ENCODE measurements at places on chromosomes 16 and 17.

DNA sequence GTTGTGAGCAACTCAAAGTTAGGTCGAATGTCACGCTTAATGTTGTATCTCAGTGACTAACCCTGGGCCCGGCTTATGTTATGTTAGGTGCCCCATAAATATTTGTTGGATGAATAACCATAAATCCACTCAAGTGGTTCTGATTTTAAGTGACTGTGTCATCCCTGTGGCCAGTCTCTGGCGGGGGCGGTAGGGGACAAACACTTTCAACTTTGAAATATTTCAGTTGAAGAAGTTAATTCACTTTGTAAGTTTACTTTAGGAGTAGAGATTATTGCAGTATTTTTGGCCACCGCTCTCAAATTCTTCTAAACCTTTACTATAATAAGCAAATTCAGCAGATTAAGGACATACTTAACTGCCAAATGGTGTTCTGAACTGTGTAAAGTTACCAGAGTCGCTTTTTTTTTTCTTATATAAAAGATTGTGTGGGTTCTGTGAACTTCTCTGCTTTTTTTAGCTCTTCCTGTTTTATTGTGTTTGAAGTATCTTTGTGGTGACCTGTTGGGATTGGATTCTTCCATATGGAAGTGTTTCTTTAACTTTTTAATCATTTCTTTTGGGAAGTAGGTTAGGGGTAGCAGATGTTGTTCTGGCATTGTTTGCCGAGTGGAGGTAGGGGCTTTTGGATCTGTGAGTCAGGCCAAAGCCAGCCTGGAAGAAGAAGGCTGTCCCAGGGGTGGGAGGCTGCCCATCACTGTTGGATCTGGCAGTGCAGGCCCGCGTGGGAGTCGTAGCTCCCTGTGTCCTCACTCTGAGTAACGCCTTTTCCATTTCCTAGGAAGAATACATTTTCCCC is 61.4 kb upstream of the TBX2 start:
- no peak for DNase-seq

DNA sequence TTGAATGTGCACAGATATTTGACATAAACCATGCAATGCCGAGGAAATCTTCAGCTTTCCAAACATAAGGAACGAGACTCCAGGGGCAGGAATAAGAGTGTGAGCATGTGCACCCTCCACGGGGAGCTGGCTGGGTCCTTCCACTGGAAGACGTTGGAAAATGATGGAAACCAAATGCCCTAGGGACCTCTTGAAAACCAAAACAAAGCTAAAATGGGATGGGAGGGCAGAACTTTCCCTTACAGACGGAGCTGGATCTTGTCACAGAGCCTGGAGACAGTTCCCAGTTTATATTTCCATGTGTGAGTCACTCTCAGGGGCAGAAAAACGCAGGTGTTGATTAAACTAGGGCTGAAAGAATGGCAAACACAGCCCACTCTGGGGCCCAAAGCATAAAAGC is 34.4 kb upstream of the DNAH17 start:
- no peak for DNase-seq

DNA sequence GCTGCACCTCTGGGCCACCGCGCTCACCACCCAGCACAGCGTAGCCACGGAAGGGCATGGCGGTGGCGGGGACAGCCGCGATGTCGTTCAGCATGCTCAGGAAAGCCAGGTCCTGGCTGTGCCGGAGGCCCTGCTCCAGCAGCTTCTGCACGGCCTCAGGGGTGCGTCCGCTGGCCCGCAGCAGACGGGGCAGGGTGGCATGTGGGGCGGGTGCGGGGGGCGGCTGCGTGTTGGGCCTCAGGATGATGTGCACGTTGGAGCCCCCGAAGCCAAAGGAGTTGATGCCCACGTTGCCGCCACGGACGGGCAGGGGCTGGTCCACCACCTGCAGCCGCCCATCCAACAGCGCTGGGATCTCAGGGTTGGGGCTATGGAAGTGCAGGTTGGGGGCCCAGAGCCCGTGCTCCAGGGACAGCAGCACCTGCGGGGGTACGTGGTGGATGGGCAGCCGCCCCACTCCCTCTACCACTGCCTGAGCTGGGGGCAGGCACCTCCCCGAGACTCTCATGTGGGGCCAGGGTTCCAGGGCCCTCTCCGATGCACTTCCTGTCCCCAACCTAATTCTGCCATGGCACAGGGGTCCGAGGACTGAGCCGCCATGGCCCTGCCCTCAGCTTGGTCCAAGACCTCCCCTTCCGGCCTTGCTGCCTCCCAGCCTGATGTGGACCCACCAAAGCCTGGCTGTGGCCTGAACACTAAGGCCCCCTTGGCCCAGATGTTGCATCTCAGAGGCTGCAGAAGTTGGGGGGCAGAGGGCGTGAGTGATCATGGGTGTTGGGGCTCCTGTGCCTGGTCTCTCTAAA is 6.6 kb downstream of the FASN start:
- DNase-seq: no peak

DNA sequence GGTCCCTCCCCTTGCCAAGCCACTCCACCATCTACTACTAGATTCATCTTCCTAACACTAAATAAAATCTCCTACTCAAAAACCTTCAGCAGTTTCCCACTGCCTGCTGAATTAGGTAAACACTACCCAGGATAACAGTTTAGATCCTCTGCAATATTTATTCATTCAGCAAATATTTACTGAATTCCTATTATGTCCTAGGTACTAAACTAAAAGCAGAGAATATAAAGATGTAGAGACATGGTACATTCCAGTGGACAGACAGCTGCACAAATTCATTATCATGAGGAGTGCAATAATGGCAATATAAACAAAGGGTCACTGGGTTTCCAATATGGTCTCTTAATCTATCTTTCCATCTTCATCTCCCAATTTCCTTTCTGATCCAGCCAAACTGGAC is 30.7 kb upstream of the HOXB13 start:
- DNase-seq: no peak

GRCh38 chr17:11954936-11955335 is 42.3 kb downstream of the ZNF18 start:
- no peak for DNase-seq

GRCh38 chr16:17951378-17951777 is 385.2 kb downstream of the NPIPA8 start:
- no peak for DNase-seq

- no peak for DNase-seq
Measured at GRCh38 chr17:46764709-46765401, 53.6 kb downstream of the WNT3 start.

DNA sequence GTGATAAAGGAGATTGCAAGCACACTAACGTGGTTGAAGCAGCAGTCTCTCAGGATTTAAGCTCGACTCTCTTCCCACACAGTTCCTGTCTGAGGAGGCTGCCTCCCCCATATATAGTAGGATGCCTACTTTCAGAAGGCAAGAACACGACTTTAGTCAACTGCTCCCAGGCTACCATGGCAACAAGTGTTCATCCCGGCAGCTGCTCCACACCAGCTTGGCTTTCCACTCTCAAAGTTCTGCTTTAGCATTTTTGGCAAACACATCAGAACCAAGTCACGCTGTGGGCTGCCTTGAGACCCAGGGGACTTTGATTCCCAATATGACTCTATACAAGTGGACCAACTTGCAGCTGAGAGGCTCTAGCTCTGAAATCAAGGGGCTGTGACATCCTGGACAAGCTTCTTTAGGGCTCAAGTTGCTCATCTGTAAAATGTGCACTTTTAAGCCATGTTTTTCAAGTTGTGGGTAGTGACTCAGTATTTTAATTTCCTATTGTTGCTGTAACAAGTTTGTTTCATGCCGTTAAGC is 16.5 kb downstream of the ZP2 start:
- DNase-seq: no peak

- no peak for DNase-seq
Measured at GRCh38 chr17:39735882-39736281, 1.9 kb upstream of the GRB7 start.

DNA sequence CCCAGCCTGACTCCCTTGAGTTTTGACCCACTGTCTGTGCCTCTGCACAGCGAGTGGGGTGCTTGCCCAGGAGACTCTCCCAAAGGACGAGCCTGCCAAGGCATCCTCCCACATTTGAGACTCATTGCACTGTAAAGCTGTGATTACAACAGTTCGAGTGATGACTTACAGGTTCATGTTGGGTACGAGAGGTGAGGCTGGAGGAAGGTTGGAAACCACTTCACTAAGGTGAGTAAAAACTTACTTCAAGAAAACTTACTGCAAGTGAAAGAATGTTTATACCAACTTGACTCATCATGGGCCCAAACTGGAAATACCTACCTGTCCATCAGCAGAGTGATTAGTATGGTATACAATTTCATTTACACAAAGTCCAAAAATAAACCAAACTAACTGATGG is 360.1 kb upstream of the CDH11 start:
- DNase-seq: no peak

GRCh38 chr16:81421536-81421935 is 23.1 kb upstream of the CMIP start:
- no peak for DNase-seq

DNA sequence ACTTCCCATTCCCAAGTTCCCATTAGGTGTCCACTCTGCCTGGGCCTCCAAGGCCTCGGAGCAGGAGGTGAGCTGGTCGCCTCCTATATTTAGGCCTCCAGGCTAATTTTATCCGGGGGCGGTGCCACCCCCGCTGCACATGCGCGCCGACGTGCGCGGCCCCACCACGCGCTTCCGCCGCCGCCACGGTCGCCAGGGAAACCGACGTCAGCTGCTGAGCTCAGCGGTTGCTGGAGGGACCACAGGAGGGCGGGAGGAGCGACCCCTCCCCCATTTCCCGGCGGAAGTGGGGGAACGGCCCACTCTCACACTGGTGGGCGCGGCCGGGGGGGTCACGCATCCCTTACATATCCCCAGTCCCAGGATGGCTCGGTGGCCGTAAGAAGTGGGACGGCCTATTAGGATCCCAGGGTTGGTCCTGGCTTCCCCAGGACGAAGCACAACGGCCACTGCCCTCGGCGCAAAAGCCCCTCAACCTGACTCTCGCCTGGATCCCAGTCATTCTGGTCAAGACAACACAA is 1.0 kb downstream of the PER1 start:
- DNase-seq: peak; percentile 83

DNA sequence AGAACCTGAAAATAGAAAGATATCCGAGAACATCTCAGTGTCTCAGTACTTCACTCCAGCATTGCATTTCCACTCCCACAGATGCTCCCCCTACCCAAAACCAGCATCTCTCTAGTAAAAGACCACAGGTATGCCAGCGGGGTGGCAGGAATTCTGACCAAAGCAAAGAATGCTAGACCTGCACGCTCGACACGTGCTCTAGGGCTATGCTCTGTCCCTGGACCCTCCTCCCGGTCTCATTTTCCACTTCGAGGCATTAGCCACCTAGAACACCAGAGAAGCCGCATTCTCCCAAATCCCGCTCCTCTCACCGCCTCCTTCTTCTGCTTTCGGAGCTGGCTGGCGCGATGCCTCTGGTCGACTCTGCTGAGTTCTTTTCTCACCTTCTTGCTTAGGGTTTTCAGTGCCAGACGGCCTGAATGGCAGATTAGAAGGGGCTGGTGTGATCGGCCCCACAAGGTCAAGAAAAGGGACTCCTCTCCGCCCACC is 487 bp downstream of the TSR1 start:
- DNase-seq: no peak

DNA sequence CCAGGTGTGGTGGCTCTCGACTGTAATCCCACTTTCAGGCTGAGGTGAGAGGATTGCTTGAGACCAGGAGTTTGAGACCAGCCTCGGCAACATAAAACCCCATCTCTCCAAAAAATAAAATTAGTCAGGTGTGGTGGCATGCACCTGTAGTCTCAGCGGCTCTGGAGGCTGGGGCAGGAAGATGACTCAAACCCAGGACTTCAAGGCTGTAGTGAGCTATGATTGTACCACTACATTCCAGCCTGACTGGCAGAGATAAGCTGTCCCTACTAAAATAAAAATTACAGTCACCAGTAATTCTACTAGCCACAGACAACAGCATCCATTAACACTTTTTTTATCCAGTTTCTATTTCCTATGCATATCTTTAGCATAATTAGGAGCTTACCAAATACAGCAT is 176.3 kb downstream of the CPPED1 start:
- DNase-seq: no peak

GRCh38 chr17:32318071-32318470 is 23.9 kb downstream of the C17orf75 start:
- DNase-seq: no peak

GRCh38 chr16:66801320-66802105 is at the start of gene TERB1:
TSS of gene TERB1 (minus strand) at chr16:66801584. CDS start at chr16:66796798, 4,786 bp downstream.
- DNase-seq: no peak

- DNase-seq: no peak
Measured at GRCh38 chr16:75376475-75377161, 56.7 kb downstream of the CFDP1 start.

GRCh38 chr17:72711521-72712310 is 380.8 kb downstream of the SLC39A11 start:
- DNase-seq: no peak

- no peak for DNase-seq
Measured at GRCh38 chr17:69047368-69048263, 13.1 kb downstream of the ABCA9 start.

- DNase-seq: no peak
Measured at GRCh38 chr16:87954361-87954760, 3.1 kb downstream of the BANP start.

GRCh38 chr16:53852678-53853077 is 148.7 kb downstream of the FTO start:
- DNase-seq: no peak

DNA sequence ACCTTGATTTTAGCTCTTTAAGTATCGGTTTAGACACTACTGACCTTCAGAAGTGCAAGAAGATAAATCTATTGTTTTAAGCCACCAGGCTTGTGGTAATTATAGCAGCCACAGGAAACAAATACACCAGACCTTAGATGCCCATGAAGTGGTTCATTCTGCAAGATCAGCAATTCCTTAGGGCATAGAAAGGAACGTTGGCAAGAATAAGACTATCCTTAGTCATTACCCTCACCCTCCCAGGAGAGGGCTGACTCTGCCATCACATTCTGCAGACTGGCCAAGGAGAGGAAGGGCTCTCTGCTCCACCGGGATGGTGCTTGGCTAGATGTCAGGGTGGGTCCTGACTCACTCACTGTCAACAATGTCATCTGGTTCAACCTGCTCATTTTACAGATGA is 14.1 kb upstream of the NDEL1 start:
- DNase-seq: no peak

DNA sequence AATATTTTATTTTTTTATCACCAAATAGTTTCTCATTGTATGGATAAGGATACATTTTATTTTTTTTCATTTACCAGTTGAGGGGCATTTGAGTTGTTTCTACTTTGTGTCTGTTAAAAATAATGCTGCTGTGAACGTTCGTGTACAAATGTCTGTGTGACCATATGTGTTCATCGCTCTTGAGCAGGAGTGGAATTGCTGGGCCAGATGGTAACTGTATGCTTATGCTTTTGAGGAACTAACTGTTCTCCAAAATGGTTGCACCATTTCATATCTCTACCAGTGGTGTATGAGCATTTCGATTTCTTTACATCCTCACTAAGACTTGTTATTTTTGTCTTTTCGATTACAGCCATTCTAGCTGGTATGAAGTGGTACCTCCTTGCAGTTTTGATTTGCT is 212.5 kb upstream of the N4BP1 start:
- DNase-seq: no peak

- no peak for DNase-seq
Measured at GRCh38 chr17:32927724-32928585, at the start of gene TMEM98. TSS of gene TMEM98 (plus strand) at chr17:32928153. CDS start at chr17:32931529, 3,376 bp downstream.

GRCh38 chr16:55468352-55468990 is 10.5 kb upstream of the MMP2 start:
- DNase-seq: no peak
